ENCODE measurements at places on chromosomes 4 and X.

GRCh38 chr4:98544141-98544817, 114.1 kb downstream of the TSPAN5 start:
- no peak for DNase-seq

DNA sequence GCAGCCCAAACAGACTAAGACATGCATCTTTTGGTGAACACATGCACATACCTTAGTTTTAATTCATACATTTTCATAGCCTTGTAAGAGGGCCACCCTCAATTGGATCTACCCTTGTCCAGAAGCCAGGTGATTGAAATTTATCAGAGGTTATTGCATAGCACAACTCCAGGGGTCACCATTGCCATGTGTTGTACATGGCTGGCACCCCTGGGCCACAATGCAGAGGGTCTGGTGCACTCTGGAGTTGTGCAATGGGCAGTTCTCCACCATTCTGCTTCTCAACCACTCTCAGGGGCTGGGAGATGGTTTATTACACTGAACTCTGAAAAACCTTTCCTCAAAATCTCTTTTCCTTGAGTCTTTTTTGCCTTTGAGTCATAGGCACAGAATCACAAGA, 184.4 kb upstream of the CXorf66 start:
- DNase-seq = no peak

DNA sequence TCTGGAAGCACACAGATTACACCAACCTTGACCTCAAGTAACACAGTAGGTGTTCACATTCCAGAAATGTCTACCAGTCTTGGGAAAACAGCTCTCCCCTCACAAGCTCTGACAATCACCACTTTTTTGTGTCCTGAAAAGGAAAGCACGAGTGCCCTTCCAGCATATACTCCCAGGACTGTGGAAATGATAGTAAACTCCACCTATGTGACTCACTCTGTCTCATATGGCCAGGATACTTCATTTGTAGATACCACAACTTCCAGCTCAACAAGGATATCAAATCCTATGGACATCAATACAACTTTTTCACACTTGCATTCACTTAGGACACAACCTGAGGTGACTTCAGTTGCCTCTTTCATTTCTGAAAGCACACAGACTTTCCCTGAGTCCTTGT, 46.9 kb downstream of the ADGRG4 start:
- no peak for DNase-seq

DNA sequence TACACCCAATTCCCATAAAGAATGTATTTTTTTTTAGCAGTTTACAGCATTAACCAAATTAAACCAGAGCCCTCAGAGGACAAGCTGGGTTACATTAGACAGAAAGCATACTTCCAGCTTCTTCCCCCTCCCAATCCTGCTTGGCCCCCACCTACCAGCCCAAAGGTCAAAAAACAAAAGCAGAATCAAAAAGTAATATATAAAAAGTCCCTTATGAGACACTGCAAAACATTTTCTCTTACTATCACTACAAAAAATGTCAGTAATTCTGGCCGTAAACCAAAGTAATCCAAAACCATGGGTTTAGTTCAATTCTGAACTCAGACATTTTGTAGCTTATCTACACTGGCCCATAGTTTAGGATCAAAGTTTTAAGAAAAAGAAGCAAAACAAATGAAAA, 38.0 kb downstream of the APBB2 start:
- DNase-seq = no peak

DNA sequence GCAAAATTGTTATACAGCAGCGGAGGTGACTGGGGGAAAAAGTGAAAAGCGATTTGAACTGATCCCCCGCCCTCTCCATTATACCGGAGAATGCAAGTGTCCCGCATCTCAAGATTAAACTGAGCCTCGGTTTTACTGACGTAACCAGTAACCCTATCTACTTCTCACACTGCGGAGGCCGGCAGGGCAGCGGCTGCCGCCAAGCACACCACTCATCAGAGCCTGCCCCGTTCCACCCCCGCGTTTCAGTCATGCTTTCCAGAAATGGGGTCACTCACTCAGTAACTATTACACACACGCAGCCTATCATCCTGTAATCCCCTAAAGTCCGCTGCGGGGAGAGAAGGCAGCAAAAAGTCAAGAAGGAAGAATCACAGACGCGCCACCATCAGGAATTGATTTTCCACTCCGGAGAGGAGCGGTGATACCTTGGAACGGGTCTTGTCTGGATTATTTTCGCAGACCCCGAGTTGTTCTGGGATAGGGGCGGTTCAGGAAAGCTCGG, 1.4 kb downstream of the RPS6KA3 start:
- peak; percentile 74 for DNase-seq

GRCh38 chrX:138026211-138026610, 460.3 kb downstream of the ZIC3 start:
- DNase-seq = peak; percentile 27

DNA sequence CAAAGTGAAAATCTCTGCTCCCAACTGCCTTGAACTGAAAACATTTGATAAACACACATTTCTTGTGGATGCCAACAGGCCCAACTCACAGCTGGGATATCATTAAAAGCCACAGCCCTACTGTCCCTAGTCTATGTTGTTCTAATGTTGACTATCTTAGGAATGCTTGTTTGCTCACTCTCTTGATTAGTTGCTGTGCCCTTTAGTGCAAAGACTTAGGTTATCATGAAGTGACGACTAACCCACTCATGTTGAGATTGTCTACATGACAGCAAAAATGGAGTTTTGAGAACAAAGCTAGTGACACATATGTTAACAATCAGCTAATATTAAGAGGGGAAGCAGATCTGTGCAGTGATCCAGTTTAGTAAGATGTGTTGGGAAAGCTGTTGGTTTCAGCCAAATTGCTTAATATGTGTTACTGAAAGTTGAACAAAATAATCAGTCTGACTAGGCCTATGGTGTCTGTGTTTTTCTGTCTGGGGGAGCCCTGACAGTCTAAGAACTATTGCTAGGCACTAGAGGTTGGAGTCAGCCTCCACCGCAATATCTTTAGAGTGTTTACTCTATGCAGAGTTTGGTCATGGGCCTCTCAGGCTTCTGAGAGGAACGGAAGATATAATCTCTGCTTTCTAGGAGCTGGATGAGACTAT, 125.5 kb downstream of the ATG4A start:
- DNase-seq = no peak

GRCh38 chrX:109190542-109190941, 291.3 kb downstream of the GUCY2F start:
- no peak for DNase-seq
